ENCODE measurements at places on chromosomes 2 and 18.

- DNase-seq, result no peak
Measured at GRCh38 chr2:5530011-5530696, 162.0 kb upstream of the SOX11 start.

GRCh38 chr2:196036442-196036841 is 32.2 kb downstream of the DNAH7 start:
- no peak for DNase-seq

DNA sequence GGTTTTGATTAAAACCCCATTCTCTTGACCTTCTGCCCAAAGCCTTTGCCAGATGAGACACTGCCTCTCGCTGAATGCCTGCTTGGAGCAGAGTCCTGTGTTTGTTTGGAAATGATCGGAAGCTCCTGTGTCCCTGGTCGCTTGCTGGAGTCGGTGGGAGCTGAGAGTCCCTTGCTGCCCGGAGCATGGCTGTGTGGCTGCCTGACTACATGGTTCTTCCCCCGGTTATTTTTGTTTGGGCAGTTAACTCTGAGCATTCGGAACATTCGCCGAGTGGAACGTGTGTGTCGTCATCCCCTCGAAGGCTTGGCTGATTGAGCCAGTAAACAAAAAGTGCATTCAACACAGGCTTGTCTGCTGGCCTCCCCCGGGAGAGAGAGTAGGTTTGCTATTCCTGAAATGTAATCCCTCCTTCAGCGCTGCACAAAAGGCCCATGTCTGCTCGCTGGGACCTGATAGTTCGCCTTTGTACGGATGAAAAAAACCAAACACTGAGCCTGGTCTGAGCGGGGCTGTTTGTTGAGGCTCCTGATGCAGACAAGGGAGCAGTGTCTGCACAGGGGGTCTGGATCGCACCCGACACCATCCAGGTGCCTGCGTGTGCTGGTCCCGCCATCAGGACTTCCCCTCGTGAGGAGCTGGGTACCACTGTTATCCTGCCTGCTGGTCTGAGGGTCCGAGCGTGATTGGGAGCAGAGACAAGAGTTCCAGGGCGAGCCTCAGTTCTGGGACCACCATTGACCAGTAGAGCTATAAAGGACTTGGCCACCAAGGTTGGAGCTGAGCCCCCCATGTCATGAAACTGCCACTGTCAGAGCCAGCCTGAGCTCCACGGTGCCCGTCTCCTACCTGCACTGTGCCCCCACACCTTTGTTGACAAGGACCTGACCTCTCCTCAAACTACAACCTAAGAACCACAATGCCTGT is 83.8 kb downstream of the AGAP1 start:
- DNase-seq, result no peak

GRCh38 chr18:26133652-26134051 is at the start of gene PSMA8:
TSS of gene PSMA8 (plus strand) at chr18:26133869. CDS start at chr18:26133966, 97 bp downstream.
- no peak for DNase-seq

DNA sequence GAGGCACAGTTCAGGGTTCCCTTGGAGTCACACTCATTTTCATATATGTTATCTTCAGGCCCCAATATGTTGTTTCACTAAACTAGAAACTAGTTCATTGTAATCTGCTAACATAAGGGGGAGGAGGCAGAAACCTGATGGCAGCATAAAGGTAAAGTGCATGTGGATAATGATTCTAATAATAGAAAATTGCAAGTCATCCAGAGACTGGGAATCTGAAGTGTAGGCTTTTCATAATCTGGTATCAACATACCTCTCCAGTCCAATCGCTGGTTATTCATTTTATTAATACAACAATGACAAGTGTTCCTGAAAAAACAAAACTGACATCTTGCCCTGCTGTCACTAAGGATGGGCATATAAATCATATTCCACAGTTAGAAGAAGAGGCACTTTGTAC is 326.3 kb upstream of the ZNF804A start:
- DNase-seq, result no peak

DNA sequence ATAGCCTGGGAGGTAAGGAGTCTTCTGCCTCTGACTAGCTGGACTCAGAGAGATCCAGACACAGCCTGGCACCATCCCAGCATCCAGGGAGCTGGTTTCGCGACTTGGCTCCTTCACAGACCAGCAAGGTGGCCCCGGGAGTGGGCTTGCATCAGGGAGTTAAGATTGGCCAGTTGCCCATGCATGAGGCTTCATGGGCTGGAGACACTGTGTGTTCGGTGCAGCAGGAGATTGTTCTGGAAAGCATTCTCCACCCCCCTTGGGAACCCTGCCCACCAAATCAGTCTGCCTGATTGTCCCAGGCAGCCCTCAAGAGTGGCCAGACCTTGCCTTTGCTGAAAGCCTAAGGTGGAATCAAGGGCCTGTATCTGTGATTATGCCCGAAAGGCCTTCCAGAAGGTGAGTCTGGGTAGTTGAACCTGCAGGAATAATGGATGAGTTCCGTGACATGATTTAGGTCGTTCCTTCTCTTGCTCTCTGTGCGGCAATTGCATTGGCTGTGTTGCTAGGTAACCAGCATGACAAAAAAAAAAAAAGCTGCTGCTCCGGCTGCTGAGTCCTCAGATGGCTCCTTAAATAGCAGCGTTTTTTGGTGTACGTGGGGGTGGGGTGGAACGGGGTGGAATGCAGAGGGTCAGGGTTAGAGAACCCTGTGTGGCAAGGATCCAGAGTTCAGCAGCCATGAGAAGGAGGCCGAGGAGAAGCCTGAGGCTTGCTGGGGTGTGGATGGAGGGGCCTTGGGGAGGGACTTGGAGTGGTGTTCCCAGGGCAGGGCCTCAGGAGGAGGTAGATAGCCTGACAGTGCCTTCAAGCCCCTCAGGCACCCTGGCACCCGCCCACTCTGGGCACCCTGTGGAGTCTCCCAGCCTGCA is 93.0 kb upstream of the MCFD2 start:
- peak; percentile 17 for DNase-seq

All from EL (cell line).